ENCODE measurements at places on chromosomes 3 and 15.

GRCh38 chr3:71299160-71299559 lies 284.4 kb downstream of the FOXP1 start:
- DNase-seq = no peak

DNA sequence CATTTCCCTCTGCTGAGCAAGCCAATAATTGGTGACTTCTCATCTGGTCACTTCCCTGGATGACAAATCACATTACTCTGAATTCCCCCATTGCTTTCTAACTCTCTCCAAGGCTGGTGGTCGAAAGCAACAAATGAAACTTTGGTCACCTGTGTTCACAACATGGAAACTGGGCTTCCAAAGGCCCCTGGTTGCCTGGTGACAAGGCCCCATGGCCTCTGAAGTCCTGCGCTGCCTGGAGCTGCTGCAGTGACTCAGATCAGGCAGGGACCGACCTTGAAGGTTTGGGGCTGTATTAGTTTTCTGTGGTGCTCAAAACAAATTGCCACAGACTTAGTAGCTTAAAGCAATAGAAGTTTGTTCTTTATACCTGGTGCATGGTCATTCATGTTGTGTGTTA lies 345.3 kb downstream of the WDR72 start:
- DNase-seq = no peak

DNA sequence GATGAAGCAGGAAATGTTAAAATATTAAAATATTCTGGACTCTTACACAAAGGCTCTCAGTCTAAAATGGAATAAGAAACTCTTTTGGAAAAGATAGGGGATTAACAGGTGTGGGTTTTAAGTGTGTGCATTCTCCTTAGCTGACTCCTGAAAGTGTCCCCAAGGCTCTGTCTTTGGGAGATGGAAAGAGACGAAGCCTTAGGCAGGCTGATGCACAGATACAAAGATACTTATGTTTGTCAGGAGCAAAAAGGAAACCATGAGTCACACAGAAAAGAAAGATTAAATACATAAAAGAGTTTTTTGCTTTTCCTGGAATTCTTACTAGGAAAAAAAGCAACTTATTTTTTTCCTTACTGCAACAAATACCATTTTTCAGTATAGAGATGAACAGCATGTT lies 23.8 kb upstream of the ABI3BP start:
- DNase-seq = no peak

DNA sequence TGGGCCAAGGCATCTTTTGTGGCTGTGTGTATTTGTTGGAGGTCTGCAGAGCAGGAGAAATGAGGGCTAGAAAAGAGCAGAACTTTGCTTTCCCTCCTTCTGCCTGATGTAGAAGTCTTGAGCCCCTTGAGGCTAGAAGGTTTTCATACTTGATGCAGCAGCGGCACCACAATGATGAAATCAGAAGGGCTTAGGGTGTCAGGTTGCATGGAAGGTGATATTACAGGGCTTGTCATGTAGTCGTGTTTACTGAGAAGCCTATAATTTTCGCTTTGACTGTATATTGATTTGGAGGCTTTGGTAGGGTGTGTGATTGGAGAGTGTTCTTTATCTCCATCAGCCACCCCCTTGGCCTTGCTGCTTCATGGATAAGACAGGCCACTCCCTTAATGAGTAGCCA lies 339.8 kb downstream of the THSD4 start:
- DNase-seq = no peak

GRCh38 chr3:120875507-120875906 lies 32.5 kb upstream of the STXBP5L start:
- DNase-seq = no peak

- DNase-seq = no peak
Measured at GRCh38 chr15:42387603-42388002, 28.3 kb downstream of the CAPN3 start.

DNA sequence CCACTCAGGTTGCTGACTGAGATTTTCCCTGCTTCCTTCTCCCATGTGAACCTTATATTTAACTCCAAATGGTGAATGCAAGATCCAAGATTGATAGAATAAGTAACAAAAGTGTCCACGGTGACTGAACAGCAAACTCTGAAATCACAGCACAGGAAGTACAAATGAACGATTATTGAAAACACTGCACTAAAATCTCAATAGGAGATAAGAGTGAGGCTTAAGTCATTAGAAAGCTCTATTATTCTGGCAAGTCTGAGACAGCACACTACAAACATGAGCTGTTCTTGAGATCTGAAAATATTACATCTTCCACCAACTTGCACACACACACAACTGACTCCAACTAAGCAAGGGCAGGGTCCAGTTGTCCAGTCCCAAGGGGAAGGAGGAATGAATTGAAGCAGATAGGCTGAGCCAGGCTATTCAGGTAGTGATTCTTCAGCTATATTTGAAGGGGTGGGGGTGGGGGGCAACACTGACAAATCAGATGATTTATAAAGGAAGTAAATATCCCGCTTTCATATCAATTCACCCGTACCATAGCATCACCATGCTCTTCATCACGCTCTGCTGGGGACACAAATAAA lies 2.9 kb downstream of the ZNF385D start:
- DNase-seq = no peak
